ENCODE measurements at places on chromosomes 5 and 9.
A peak's percentile ranks its signal among the peaks of the same experiment; 100 is the strongest.

DNA sequence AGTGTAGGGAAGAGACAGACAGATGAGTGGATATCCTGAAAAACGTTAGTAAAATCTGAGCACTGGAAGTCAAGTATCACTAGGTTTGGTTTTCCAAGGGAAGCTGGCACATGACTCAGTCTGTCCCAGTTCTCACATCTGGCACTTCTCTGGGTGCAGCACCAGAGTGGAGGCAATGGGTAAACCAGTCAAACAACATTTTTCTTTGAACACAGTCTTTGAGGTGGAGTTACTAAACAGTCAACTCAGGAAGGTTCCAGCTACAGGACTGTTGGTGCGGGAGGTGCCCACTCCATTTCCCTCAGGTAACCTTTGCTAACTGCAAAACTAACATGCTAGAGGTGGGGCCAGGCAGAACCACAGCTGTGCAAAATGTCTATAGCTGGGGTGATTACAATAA lies 301.4 kb upstream of the RFX3 start:
- no peak for DNase-seq

- DNase-seq: no peak
Measured at GRCh38 chr9:137310189-137311052, 8.3 kb upstream of the NRARP start.

DNA sequence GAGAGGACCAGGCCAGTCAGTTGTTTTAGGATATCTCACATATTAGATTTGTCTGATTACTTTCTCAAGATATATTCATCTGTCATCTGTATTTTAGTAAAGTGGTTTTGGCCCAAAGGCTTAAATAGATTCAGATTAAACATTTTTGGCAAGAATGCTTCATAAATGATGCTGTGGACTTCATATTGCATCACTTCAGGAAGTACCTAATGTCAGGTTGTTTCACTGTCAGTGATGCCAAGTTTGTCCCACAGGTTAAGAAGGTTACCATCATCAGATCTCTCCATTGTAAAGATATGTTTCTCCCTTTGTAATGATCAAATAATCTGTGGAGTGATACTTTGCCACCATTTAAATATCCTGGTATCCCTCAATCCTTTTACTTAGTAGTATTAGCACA lies 37.3 kb downstream of the ERCC6L2 start:
- no peak for DNase-seq

DNA sequence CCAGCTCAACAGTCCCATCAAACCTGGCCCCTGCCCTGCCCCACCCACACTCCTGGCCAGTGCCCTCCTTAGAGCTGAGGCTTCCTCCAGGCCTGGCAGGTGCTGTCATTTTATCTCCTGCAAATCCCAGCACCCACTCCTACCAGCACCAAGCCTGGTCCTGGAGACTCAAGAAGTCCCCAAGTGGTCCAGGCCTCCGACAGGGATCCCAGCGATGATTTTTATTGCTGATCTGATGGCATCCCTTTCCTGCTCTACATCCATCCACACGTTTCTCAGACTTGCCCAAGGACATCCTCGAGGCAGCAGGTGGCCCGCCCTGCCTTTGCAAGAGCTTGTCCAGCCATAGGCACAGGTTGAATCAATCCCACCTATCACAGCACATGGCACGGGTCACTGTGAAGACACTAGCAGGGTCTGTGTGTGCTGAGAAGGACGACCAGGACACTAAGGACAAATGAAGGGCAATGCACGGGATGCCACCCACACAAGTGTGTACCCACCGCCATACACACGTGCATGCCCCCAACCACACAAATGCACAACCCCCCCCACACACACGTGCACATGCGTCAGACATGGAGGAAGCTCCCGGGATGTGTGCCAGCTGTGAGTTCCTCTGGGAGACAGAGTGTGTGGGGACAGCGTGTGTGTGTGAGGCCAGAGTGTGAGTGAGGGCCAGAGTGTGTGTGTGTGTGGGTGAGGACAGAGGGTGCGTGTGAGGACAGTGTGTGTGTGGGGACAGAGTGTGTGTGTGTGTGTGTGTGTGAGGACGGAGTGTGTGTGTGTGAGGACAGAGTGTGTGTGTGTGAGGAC lies 62.4 kb upstream of the UBAC1 start:
- no peak for DNase-seq

- no peak for DNase-seq
Measured at GRCh38 chr9:124828489-124829333, 24.5 kb upstream of the WDR38 start.

GRCh38 chr5:10573487-10574145 lies 9.7 kb downstream of the ANKRD33B start:
- DNase-seq: no peak

- no peak for DNase-seq
Measured at GRCh38 chr9:130791303-130791894, 43.7 kb upstream of the ABL1 start.

DNA sequence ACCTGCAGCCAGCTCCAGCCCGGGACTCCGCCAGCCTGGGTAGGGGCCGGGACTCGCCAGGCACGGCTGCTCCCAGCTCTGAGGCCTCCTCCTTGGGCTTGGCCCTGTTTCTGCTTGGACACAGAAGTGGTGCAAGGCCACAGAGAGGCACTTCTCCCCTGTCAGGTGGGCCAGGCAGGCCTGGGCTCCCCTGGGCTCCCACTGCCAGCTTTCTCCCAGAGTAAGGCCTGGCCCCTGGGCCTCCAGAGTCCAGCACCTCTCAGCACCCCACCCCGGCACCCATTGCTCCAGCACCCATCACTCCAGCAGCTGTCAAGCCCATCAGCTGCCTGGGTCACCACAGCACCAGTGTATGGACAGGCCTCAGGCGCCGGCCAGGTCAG lies 71.1 kb upstream of the LRRTM2 start:
- DNase-seq: no peak

- DNase-seq: no peak
Measured at GRCh38 chr9:15824310-15824709, 271.5 kb downstream of the CCDC171 start.

DNA sequence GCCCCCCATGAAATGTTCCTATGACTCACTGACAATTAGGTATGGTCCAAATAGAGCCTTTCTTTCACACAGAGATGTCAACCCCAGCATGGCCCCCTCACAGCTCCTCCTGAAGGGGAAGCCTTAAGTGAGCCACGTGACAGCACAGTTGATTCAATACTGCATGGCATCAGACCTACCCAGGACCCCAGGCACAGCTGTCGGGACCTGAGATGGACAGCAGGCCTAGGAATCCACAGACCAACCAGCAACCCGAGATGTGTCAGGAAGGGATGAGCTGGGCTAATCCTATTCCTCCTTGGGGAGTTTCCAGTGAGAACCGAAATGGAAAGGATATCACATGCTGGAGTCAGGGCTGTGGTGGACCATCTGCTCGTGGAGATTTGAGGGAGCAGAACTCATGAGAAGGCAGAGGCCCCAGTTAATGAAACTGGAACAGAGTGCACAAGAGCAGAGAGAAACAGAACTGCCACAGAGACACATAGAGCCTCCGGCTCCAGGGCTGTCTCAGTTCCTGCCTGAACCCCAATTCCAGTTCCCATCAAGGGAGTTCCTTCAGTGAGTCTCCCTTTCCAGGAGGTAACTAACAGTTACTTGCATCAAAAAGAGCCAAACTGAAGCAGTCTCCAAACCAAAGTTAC lies 42.1 kb upstream of the SMIM23 start:
- no peak for DNase-seq

GRCh38 chr5:128412145-128412930 lies 125.7 kb downstream of the FBN2 start:
- DNase-seq: no peak

- no peak for DNase-seq
Measured at GRCh38 chr9:131366761-131367401, 27.0 kb upstream of the PRRC2B start.

DNA sequence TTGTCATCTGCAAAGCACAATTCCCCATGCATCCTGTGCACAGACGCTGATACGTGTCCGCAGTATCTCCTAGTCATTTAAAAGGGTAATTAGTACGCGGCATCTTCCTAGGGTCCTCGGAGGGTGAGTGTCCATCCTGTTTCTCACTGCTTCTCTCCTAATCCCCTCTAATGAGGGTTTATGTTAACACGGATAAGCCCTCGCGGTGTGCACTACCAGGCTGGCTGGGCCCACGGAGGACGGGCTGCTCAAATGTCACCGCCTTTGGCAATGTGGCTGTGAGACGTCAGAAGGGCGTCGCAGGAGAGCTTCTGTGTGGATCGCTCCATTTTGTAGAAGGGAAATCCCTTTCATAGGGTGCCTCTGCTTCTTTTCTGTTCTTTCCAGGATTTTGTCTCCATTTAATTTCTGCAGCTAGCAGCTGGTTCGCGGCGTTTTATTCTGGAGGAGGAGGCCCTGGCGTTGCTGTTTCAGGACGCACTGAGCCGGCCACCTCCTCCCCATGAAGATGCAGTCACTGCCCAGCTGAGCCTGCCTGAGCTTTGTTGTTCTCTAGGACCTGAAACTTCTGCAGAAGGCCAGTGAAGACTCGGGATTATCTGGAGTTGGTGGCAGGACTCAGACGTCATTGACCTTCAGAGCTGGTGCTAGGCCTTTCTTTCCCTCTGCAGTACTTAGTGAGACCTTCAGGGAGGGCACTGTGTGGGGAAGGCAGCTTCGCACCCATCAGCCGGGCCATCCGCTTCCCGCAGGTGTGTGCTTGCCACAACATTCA lies 326.1 kb upstream of the IRX1 start:
- DNase-seq: no peak

- no peak for DNase-seq
Measured at GRCh38 chr9:5800969-5801738, 31.8 kb downstream of the ERMP1 start.

- no peak for DNase-seq
Measured at GRCh38 chr5:157867751-157868387, 8.9 kb upstream of the CLINT1 start.

GRCh38 chr5:133881576-133882388 lies 86.6 kb downstream of the C5orf15 start:
- DNase-seq: no peak

GRCh38 chr5:172188893-172189692 lies 1.1 kb upstream of the STK10 start:
- no peak for DNase-seq

GRCh38 chr9:79185866-79186265 lies 385.9 kb upstream of the TLE4 start:
- DNase-seq: no peak

DNA sequence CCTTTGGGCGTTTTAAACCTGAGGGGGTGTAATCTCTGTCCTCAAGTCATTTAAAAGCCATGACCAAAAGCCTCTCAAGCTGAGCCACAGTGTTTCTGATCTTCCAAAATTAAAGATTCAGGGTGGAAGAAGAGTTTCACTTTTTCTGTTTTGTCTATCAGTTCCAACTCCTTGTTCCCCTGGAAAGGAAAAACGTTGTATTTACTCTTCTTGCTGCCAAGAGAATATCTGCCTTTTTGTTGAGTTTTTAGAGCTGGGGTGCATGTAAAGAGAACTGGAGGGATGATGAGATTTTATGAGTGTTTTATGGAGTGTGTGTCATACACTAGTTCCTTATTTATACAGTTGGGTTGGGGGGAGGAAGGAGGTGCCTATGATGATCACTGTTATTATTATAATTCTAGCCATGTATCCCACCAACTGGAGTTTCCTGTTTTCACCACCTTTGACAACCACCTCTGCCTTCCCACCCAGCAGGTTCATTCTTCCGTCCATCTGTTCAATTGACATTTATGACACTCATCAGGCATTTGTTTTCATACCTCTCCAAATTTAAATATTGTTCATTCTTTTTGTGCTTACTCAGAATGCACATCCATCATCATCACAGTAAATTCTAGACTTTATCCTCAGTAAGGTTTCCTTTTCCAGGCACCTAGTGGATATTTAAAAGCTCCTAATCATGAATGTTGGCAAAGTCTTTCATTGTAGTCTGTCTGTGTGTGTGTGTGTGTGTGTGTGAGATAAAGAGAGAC lies 97.9 kb upstream of the MPDZ start:
- no peak for DNase-seq

DNA sequence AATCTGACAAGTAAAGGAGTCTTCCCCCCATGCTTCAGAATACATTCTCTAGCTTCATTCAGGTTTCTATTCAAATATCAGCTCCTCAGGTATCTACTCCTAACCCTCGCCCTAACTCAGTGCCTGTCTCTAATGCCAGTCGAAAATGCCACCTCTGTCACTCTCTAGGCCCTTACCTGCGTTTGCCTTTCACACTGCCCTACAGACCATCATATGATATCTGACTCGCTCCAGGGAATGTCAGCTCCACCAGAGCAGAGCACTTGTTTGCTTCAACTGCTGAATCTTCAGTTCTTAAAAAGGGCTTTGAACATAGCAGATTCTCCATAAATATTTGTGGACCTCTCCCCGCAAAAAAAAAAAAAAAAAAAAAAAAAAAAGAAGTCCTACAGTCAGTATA lies 46.7 kb downstream of the ADRB2 start:
- DNase-seq: no peak

GRCh38 chr9:7104625-7105024 lies 346.9 kb downstream of the KDM4C start:
- no peak for DNase-seq

GRCh38 chr5:127409246-127409917 lies 108.1 kb upstream of the PRRC1 start:
- no peak for DNase-seq

- DNase-seq: peak; percentile 91
Measured at GRCh38 chr9:93064392-93065134, 6.1 kb downstream of the SUSD3 start.

DNA sequence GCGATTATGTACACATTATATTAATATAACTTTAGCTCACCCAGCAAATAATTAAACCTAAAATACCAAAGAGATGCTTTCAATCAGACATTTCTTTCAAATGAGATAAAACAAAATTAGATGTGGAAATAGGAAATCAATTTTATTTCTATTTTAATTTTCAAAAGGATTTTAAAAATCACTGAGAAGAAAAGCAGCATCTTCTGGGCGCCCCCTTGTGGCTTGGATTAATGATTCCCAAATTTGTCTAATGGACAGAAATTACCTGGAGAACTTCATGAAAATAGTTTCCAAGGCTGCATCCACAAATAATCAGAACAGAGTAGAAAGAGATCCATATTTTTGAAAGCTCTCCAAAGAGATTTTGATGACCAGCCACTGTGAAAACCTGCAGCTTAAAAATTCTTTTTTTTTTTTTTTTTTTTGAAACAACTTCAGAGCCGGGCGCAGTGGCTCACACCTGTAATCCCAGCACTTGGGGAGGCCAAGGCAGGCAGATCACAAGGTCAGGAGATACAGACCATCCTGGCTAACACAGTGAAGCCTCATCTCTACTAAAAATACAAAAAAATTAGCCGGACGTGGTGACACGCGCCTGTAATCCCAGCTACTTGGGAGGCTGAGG lies 50.9 kb upstream of the CEMIP2 start:
- DNase-seq: peak; percentile 38

DNA sequence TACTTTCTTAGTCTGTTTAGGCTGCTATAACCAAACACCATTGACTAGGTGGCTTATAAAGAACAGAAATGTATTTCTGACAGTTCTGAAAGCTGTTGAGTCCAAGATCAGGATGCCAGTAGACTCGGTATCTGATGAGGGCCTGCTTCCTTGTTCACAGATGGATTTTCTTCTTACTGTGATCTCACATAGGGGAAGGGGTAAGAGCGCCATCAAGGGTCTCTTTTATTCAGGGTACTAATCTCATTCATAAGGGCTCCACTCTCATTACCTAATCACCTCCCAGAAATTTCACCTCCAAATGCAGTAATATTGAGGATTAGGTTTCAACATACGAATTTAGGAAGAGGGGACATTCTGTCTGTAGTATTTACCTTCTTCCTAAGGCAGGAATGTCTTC lies 384.0 kb upstream of the DMAC1 start:
- DNase-seq: no peak

- DNase-seq: no peak
Measured at GRCh38 chr5:14882658-14883580, 11.3 kb upstream of the ANKH start.

All from central memory CD4-positive, alpha-beta T cell (primary cell).